C1 segment of cervical spinal cord (tissue), 14 donors: ENCODE measurements at places on chromosomes 13 and 19.

DNA sequence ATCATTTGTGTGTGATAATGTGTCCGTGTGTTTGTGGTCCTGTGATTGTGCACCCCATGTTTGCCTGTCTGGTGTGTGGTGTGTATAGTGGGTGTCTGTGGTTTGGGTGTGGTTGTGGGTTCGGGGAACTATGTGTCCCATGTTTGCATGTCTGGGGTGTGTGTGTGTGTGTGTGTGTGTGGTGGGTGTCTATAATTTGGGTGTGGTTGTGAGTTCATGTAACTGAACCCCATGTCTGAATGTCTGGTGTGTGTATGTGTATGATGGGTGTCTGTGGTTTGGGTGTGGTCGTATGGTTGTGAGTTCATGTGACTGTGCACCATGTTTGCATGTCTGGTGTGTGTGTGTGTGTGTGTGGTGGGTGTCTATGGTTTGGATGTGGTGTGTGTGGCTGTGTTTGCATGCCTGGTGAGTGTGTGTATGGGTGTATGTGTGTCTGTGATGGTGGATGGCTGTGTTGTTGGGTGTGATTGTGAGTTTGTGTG lies 11.1 kb upstream of the NFIX start:
- DNase-seq = no peak

- DNase-seq = peak; percentile 54
These were observed 1.0 kb downstream of the GPC5 start for GRCh38 chr13:91399189-91400062.

DNA sequence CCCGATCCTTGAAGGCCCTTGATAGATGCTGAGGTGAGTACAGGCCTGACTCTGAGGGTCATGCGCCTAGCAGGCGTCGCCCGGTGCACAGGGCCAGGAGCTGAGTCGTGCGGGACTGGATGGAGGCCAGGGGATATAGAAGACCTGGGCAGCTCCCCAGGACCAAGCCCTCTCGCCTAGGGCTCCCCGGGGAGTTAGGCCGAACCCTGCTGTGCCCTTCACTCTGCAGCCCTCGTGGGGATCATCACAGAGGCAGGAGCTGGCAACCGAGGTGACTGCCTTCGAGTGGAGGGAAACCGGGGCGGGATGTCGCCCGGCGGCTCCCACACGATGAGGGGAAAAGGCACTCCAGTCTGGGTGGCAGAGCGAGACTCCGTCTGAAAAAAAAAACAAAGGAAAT lies 11.7 kb downstream of the CSNK1G2 start:
- DNase-seq = no peak

DNA sequence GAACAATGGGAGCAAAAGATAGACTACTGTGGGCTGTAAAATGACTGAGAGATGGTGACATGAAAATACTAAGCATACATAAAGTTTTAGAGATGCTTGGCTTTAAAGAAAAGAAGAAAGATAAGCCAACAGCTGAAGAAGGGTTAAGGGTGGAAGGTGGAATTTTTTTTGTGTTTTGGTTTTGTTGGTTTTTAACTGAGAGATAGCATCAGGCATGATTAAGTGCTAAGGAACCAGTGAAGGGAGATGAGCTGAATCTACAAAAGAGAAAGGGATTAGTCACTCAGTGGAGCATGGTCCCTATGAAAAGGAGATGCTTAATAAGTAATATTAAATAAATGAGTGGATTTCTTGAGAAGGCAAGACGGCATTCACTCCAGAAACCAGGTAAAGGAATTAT lies 12.5 kb upstream of the TBC1D4 start:
- no peak for DNase-seq

- DNase-seq = no peak
These were observed 37.3 kb downstream of the SPRYD7 start for GRCh38 chr13:49898792-49899191.

DNA sequence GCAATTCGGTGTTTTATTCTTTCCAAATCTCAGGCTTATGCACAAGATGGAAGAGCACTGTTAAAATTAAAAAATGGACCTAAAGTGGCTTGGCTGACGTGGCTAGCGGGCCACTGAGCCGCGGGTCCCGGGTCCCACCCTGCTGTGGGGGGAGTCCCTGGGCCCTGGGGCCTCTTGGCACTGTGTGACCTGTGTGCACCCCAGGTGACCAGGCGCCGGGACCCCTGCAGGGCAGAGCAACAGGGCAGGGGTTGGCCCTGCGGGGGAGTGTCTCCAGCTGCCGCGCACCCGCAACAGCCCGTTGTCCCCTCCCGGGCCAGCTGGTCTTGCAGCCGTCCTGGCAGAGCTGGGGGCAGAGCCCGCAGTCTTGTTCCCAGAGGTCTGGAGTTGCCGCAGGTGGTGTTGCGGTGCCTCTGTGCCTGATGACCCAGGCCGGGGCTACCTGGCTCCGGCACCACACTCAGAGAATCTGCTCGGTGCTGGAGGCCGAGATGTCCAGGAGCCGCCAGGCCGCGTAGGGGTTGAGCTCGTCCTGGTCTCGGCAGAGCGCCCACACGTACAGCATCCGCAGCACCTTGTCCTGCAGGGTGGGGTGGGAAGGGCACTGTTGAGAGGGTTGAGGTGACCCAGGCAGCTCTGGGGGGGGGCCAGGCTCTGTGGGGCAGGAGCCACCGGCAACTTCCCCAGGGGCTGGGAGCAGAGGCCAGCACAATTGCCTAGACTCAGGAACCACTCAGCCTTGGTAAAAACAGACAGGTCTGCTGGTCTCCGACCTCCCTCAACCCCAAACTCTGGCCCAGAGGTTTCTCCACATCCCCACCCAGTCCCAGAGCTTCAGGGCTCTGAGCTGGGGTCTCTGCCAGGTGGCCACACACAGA lies 1.0 kb upstream of the CTXN1 start:
- DNase-seq = no peak

GRCh38 chr13:31797154-31797775 lies 57.9 kb downstream of the RXFP2 start:
- no peak for DNase-seq

DNA sequence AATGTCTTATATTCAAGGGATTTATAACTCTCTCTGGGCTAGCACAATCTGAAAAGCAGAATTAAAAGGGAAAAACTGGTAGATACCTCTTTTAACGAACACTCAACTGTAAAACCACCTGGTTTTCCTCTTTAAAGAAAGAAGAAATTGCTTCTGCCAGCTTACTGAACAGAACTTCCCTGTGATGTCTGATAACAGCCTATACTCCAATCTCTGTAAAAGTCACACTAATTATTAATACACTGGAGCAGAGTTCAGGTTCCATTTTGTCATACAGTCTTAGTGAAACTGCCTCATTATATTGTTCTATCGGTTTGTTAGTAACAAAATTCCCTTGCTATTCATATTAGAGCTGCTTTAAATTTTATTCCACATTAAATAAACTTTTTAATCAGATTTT lies 251.0 kb upstream of the STARD13 start:
- no peak for DNase-seq

DNA sequence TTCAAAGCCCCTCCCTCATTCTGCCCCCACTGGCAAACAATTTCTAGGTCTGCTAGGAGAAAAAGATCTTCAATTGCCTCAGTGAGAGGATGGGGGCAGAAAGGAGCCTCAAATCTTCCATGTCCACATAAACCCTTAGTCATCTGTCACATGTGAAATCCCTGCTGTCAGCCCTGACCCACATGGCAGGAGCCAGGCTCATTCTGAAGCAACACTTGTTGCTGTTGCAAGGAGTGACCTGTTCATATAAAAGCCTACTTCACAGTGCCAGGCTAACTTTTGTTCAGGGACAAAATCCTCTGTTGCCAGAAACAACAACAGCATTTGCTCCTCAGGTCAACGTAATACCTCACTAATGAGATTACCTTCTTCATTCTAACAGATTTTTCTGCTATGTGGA lies 70.5 kb downstream of the IRS2 start:
- no peak for DNase-seq

- DNase-seq = no peak
These were observed 1.1 kb downstream of the ZNF444 start for GRCh38 chr19:56142087-56142787.

GRCh38 chr19:28169168-28169887 lies 1043.6 kb downstream of the UQCRFS1 start:
- no peak for DNase-seq

GRCh38 chr19:31392464-31392863 lies 43.2 kb upstream of the TSHZ3 start:
- DNase-seq = no peak

DNA sequence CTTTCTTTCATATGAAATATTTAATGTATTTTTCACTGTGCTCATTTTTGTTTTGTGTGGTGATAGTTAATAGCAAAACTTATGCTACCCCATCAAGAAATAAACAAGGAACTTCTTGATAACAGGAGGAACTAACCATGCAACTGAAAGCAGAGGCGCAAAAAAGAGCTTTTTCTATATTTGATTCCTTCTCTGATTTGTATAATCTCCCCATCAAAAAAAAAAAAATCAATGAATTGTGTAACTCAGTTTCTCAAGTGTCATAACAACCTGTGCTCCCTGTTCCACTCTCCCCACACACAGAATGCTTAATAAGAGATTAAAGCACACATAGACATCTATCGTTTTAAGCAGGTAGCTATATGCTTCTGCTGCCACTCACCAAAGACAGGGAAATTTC lies 67.3 kb upstream of the MED4 start:
- no peak for DNase-seq
